ENCODE measurements at places on chromosomes 12 and 14. TPM values are rescaled to one million over a fixed set of nuclear protein-coding genes. Genes with fewer than 3 reads are reported as not detected.

CDKN3 gene
- 6.9 TPM for total RNA-seq

CEP128 gene
- total RNA-seq, result 5.2 TPM

TPH2 gene
- total RNA-seq, result not detected

EFS gene
- total RNA-seq, result 10.3 TPM

SCN8A gene
- total RNA-seq, result 0.21 TPM

LUM gene
- 180 TPM for total RNA-seq

RHOJ gene
- 19.5 TPM for total RNA-seq

ATN1 gene
- 83.1 TPM for total RNA-seq

SLC2A14 gene
- total RNA-seq, result 1.3 TPM

FITM1 gene
- 103 TPM for total RNA-seq

KCNC2 gene
- not detected for total RNA-seq

Data from left cardiac atrium (tissue), 4 donors.